Anterior cingulate cortex (tissue), 58 donors: ENCODE measurements at places on chromosomes 13 and 19.

GRCh38 chr13:78611040-78611439 lies 7.7 kb upstream of the POU4F1 start:
- DNase-seq, result no peak

DNA sequence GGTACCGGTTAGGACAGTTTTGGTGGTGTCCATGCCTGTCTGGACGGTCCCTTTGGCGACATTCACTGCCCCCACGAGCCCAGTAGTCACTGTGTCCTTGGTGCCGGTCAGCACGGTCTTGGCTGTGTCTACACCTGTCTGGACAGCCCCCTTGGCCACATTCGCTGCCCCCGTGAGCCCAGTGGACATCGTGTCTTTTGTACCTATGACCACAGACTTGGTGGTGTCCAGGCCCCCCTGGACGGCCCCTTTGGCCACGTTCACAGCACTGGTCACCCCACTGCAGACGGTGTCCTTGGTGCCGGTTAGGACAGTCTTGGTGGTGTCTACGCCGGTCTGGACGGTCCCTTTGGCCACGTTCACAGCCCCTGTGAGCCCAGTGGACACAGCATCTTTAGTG lies 6.2 kb downstream of the PLIN4 start:
- DNase-seq, result no peak

DNA sequence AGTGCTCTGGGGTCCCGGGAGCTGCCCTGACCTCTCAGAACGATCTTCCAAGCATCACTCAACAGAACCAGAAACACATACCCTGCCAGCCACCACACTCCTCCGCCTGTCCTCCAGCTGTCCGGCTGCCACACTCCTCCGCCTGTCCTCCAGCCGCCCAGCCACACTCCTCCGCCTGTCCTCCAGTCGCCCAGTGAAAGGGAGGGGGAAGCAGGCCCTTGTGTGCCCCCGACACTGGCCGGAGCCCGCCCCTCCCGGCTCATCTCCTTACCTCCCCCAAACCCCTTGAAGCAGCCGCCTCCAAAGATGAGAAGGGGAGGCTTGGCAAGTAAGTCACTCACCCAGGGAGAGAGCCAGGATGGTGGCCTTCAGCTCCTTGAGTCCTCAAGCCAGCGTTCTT lies 40.2 kb downstream of the STK24 start:
- no peak for DNase-seq

- no peak for DNase-seq
These were observed 112.9 kb downstream of the LHFPL6 start for GRCh38 chr13:39490136-39490535.

DNA sequence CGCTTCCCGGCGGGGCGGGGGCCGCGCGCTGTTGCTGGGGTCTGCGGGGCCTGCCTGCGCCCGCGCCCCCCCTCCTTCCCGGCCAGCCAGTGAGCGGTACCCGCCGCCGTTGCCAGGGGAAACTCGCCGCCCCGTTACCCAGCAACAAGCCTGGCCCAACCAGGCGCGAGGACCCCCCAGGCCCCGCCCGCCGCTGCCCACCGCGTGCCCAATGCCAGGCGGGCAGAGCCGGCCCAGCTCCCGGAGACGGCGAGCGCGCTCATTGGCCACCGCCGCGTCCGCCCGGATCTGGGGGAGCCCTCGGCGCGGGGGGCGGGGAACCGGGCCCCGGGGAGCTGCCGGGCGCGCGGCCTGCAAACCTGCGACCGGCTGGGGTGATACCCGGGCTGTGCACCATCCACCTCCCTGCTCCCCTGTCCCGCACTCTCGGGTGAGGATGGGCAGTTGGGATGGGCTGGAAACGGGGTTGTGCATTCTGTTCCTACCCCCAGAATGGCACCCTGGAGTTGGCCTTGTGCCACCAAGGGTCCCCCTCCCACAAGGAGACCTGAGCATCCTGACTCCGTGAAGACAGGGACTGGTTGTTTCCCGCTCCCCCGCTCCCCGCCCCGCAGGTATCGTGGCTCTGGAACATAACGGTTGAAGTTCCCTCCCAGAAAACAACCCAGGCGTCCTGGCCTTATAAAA lies 8.8 kb upstream of the BBC3 start:
- DNase-seq, result peak; percentile 83

GRCh38 chr13:24005755-24006281 lies 108.5 kb upstream of the C1QTNF9B start:
- no peak for DNase-seq
